ENCODE measurements at places on chromosomes 5 and 9.
A peak's percentile ranks its signal among the peaks of the same experiment; 100 is the strongest.

DNA sequence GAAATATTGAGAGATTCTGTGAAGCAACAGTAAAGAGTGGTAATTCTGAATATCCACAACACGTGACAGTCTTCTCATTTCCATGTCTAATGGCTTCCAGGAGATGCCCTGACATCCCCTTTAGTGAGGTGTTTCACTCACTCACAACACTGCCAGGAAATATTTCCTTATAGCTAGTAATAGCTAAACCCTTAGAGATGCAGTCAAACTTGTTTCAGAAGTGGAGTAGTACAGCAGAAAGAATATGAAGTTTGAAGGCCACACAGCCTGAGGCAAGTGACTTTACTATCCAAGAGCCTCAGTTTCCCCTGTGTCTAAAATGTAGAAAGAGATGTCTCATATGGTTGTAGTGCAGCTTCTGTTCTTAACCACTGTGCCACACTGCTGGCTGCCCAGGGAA, 139.2 kb downstream of the CDK5RAP2 start:
- DNase-seq, result no peak

DNA sequence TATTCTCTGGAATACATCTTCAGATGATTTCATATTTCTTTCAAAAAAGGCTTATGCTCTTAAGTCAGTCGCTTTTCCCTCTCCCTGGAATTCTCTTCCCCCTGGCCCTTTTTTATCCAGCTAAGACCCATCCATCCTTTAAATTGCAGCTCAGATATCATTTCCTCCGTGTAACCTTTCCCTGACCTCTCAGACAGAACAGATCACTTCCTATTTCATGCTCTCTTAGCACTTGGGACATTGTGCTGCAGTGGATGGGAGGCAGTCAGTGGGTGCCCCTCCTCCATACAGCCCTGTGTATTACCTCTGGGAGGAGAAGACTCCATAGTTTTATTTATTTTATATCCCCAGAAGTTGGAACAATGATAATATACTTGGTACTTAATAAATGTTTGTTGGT, 423.4 kb downstream of the ISL1 start:
- DNase-seq, result no peak

DNA sequence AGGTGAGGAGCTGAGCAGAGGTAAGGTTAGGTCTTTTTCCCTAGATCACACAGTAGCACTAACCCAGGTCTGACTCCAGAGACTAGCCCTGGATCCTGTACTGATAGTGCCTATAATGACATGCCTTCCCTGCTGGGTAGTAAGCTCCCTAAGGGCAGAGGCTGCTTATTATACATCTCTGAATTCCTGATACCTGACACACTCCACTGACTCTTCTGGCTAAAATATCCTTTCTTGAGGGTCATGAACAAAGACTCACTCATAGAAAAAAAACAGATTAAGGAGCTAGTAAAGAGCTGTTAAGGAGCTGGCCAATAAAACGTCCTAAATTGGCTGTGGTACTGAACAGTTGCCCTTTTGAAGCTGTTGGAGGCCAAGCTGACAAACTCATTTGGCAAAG, 149.0 kb upstream of the ITGA1 start:
- DNase-seq, result no peak

GRCh38 chr9:137227853-137228505, 677 bp downstream of the RNF224 start:
- DNase-seq, result no peak

DNA sequence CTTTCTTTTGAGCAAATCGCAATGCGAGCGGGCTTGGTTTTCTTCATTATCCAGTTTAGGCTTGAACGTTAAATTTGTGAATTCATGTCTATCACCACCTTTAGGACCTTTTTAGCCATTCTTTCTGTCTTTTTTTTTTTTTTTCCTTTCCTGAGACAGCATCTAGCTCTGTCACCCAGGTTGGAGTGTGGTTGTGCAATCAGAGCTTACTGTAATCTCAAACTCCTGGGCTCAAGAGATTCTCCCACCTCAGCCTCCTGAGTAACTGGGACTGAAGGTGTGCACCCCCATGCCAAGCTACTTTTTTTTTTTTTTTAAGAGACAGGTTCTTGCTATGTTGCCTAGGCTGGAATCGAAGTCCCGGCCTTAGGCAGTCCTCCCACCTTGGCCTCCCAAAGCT, 39.2 kb upstream of the LRRC14B start:
- no peak for DNase-seq

DNA sequence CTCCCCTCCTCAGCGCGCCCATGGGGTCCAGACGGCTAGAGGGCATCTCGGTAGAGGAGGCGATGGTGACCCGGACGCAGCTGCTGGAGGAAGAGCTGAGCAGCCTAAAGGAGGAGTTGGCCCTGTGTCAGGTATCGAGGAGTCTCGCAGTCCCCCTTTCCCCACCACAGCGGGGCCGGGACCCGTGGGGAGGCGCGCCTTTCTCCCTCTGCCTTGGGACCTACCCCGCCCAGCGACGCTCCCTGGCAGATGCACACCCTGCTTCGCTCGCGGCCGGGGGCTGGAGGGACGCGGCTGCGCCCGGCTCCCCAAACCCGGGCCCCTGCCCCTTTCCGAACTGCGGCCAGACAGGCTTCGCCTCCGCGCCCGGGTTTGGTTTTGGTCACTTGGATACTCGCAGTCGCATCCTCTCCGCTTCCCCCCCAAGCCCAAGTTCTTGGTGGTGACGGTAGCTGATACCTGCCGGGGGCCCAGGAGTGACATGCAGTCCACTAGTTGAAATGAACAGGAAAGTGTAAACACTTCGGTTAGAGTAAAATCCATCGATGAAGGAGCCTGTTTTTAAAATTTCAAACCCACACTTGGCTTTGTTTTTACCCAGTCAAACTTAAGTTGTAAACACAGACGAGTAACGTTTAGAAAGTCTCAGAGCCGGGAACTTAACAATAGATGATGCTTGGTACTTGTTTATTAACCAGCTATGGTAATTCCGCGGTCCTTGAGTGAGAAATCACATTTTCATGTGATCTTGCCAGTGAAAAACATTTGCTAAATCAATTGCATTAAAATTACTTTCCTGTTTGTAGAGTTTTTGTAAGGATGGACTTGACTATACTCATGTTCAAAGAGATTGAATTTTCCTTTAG, 688 bp downstream of the CNTLN start:
- peak; percentile 48 for DNase-seq

GRCh38 chr5:111927191-111927590, 170.2 kb upstream of the NREP start:
- DNase-seq, result peak; percentile 50

DNA sequence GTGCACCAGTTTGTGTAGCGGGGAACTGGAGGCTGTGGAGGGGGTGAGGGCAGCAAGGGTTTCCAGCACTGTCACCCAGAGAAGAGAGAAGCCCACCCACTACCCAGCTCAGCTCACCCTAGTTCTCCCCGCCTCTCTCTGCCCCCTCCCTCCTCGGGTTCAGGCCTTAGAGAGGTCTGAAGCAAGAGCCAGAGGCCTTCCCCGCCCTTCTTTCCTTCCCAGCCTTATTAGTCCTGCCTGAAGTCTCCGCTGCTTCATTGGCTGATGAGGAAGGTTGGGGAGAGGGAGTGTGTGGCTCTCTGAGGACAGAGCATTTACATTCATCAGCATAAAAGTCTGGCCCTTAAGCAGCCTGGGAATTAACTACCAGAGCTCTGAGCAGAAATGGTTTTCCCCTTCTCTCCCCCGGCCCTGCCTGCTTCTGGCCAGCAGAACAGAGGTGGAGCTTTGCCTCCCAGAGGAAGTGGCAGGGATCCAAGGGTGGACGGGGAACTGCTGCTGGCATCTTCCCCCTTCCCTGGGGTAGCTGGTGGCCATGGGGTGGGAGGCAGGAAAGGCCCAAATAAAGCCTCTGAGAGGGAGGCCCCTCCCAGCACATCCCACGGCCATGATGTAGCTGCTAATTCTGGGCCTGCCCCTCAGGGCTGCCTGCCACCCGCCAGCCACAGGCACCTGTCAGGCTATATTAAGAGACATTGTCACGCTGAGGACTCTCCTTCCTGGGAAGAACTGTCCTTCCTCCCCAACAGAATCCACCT, 4.1 kb downstream of the DNAJB5 start:
- DNase-seq, result peak; percentile 81

GRCh38 chr5:120454094-120454798, 9.9 kb upstream of the PRR16 start:
- peak; percentile 86 for DNase-seq

GRCh38 chr5:2128686-2129355, 246.1 kb upstream of the IRX4 start:
- no peak for DNase-seq

GRCh38 chr5:41637869-41638268, 127.5 kb upstream of the PLCXD3 start:
- DNase-seq, result no peak

DNA sequence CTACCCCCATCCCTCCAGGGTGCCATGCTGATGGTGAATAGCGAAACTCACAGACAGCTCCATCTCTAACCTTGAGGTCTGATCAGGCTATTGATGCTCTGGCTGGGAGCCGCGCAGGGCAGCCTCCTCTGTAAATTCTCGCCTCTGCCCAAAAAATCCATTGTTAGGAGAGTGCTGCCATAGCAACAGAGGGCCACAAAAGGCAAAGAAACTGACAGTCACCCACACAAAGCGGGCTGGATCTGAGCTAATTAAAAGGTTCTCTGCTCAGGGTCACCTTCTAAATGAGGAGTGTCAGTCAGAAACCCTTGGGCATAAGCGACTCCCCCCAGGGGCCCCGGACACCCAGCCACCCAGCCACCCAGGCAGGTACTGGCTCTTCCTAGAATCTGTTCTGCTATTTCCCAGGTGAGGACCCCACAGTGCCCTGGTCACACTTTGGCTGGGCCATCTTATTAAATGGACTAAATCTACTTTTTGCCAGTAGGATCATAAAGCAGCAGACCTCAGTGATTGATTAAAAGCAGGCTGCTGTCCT, 126.7 kb downstream of the MED10 start:
- no peak for DNase-seq

DNA sequence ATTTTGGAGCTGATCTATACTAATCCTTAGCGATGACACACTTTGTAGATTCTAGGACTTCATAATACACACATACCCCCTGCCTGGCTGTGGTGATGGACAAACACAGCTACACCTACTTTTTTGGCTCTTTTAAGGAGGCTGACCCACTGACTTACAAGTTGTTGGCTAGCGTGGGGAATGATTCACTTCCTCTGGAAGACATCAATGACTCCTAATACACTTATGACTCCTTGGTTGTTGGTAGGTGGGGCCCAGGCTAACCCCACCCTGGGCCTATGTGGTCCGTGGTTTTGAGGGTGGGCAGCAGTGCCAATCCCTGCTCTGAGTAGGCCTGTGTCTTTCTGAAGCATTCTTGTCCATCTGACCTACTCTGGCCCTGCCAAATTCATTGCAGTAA, 144.4 kb downstream of the SLC12A2 start:
- peak; percentile 98 for DNase-seq

- no peak for DNase-seq
Measured at GRCh38 chr5:176507911-176508310, 29.3 kb downstream of the RNF44 start.

GRCh38 chr5:135435467-135436330, 11.4 kb downstream of the DCANP1 start:
- no peak for DNase-seq

DNA sequence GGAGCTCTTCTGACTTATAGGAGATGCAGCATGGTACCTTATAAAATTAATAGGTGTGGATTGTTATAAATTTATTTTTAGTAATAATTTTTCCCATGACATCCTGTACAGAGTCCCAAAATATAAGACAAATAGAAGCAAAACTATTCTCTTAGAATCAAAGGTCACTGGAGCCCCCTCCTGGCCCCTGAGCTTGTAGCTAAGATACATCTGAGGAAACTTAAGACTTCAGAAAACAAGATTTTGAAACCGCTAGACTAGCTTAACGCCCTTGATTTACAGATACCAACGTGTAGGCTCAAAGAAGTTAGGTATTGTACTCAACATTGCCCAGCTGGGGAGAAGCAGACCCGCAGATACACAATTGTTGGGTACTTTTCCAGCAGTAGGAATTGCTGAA, 45.7 kb upstream of the KCNN2 start:
- no peak for DNase-seq

DNA sequence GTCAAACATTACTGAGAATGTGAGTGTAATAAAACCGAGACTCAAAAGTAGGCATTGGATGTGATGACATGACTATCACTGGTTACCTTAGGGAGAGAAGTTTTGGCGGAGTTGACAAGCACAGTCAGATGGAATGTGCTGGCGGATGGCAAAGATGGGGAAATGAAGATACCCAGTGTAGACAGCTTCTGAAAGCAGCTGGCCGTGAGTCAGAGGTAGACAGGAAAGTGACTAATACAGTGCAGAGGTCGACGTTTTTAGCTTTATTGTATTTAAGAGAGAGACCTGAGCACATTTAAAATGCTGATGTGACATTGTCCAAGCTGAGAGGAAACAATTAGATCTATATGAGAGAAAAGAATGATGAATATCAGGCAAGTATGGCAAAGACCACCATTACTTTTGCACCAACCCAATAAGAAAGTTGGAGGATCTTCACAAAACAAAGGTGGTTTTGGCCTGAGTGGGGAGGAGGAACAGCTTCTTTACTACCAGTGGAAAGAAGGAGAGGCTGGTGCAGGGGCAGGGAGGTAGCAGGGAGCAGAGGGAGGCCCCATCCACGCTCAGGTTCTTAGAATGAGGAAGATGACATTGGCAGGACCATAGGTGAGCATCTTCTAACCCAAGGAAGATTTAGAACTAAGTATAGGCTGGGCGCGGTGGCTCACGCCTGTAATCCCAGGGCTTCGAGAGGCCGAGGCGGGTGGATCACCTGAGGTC, 36.7 kb upstream of the KCNIP1 start:
- DNase-seq, result peak; percentile 97

DNA sequence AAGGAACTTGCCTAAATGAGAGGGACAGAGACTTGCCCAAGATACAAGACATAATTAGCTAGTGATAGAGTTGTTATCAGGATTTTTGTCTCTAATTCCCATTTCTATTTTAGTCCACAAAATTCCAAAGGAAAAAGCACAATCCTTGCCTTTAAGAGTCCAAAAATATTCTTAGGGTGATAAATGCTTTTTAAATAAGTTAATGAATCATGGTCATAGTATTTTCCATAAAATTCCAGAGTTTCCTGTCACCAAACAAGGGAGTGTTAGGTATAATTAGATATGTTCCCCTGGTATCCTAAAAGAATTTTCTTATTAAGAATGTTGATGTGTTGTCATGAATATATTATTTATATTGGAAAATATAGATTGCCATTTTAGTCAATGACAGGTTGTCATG, 21.8 kb upstream of the CEP72 start:
- DNase-seq, result no peak

DNA sequence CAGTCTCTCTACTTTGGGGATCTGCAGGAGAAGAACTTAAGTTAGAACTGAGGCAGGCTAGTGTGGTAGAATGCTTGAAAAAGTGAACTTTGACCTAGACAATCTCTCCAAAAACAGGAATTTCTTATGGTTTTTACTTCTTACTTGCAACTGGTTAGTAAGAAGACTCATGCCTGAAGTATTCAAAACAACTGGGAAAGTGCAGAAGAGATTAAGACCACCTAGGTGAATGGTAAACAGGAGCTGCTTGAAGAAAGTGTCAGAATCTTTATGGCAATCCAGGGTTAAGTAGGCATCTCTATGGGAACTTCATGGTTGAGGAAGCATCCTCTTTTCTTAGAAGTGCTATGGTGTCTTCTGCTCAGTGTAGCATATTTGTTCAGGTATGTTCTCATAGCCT, 428.6 kb upstream of the TLE4 start:
- no peak for DNase-seq

Measured in fibroblast of mammary gland (primary cell).